Brain pericyte (primary cell): ENCODE measurements at places on chromosomes 16 and 17.

- DNase-seq, result no peak
Observed at GRCh38 chr16:58044266-58045019, 18.9 kb downstream of the MMP15 start.

GRCh38 chr17:46836500-46836899 lies 14.9 kb upstream of the WNT9B start:
- DNase-seq, result no peak

DNA sequence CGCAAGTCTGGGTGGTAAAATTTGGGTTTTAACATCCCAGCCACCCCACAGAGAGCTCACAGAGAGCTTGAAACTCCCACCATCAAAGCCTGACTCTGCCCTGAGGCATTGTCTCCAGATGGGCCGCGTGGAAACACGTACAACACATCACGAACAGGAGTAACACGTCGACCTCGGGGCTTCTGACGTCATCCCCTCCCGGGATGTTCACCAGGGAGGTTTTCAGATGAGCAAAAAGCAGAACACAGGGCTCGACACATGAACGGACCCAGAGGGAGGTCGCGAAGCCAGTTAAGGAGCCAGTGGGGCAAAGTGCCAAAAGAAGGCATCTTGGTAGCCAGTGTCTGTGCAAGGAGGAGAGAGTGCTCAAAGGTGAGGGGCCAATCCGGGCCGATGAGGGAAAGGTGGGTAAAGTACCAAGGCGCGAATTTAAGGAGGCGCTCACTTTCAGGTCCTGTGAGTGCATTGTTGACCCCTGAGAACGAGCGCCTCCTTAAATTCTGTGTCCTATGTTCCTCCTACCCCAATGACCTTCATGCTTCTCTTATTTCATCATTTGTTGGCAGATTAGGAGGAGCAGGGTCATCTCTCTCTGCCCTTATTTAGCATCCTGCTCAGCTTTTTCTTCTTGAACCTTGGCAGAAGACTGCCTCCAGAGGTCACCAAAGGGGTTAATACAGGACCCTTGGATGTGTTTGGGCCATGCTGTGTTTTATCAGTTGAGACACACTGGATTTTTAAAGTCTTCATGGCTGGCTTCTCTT lies 5.6 kb downstream of the RCVRN start:
- DNase-seq, result no peak

- DNase-seq, result peak; percentile 84
Observed at GRCh38 chr16:55470533-55471371, 8.2 kb upstream of the MMP2 start.

DNA sequence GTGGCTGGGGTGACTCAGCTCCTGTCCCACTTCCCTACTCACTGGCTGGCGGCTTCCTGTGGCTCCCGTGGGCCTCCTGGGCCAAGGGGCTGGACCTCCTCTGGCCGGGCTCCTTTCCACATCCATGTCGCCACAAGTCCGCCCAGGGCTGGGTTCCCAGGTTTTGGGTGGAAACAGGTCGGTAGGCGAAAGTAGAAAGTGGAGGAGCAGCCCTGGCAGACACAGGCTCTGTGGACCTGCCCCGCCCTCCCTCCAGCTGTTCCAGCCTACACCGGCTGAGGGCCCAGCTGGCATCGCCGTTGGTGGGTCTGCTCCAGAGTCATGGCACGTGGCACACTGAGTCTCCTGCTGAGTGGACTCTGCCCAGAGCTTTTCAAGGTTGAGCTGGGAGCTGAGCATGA lies 28.7 kb downstream of the GSE1 start:
- DNase-seq, result no peak

- no peak for DNase-seq
Observed at GRCh38 chr17:79750650-79751545, 20.2 kb downstream of the ENPP7 start.

DNA sequence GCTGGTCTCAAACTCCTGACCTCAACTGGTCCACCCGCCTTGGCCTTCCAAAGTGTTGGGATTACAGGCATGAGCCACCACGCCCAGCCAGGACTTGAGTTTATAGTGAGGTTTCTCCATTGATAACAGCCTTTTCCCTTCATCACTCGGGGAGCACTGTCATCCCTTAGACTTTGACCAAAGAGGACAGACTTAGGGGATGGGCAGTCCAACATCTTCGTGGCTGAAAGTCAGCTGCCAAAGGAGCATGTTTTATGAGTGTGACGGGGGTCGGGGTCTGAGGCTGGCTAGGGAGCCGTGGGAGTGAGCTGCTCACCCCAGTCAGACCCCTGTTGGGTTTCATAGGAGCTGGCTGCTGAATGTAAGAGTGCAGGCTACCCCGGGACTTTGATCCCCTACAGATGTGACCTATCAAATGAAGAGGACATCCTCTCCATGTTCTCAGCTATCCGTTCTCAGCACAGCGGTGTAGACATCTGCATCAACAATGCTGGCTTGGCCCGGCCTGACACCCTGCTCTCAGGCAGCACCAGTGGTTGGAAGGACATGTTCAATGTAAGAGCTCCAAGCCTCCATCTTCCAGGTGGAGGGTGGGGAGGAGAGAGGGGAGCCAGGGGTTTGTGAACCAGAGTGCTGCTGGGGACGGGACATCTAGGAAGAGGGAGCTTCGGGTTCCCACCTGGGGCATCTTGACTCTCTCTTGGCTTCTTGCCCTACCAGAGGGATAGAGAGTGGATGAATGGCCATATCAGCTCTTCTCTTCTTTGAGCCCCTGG lies 3.1 kb downstream of the DHRS11 start:
- no peak for DNase-seq

DNA sequence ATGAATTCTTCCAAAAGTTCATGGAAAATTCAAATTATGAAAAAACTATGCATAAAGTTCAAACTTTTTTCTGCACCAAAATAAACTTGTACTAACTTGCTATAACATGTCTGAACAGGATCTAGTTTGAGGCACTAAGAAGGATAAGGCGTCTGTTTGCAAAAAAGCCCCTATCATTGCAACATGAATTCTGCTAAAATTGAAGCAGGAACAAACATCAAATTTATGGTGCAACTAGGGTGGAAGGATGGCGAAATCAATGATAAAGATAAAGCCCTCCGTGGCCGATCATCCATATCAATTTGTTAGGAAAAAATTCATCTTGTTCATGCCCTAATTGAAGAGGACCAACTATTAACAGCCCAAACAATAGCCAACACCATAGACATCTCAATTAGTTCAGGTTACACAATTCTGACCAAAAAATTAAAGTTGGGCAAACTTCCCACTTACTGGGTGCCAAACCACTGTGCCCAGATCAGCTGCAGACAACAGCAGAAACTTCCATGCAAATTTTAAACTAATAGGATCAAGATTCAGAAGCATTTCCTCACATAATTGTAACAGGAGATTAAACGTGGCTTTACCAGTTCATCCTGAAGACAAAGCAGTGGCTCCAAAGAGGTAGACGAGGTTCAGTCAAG lies 12.9 kb downstream of the IL21R start:
- no peak for DNase-seq

DNA sequence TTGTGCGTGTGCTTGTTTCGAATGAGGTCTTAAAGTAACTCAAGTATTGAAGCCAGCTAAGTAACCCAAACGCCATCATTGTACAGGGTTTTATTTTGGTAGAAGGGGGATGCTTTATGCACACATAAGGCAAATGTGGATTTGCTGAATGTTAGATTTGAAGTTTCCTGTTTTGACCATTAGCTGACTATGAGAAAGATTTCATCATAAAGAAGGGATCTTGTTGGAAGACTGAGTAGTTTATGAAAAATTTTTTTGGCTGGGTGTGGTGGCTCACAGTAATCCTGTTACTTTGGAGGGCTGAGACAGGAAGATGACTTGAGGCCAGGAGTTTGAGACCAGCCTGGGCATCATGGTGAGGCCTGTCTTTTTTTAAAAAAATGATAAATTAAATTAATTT lies 10.0 kb upstream of the ZFP3 start:
- DNase-seq, result no peak

GRCh38 chr17:44197107-44197506 lies 2.6 kb downstream of the ATXN7L3 start:
- no peak for DNase-seq

DNA sequence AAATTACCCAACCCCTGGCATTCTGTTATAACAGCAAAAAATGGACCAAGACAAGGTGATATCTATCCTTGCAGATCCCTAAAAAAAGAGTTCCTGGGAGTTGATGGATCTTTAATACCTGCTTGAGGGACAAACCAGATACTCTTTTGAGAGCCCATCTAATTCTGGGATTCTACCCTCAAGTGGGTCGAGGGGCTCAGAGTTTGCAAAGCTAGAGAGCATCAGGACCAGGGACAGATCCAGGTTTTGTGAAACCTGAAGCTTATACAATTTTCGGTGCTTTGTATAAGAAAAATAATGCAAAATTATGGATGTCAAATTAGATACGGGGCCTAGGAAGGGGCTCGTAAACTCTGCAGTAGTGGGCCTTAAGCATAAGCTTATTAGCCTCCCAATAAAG lies 130.5 kb upstream of the CRHR1 start:
- DNase-seq, result no peak

DNA sequence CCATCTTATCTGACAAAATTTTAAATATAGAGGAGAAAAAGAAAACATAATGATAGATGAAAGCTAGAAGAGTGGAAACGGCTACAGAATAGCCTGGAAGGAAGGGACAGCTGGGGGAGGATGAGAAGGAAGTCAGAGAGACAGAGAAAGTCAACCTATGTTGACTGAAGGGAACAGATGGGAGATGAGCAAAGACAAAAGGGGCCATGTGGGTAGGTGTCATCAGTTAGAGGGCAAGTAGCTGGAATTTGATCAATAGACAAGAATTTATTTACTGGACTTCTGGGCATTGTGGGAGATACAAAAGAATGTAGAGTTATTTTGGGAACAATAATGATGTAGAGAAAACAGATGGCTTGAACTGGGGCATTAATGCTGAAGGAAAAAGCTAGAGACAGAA lies 194.4 kb downstream of the ANKFN1 start:
- DNase-seq, result no peak

- no peak for DNase-seq
Observed at GRCh38 chr17:79952265-79952877, 83.3 kb downstream of the TBC1D16 start.

DNA sequence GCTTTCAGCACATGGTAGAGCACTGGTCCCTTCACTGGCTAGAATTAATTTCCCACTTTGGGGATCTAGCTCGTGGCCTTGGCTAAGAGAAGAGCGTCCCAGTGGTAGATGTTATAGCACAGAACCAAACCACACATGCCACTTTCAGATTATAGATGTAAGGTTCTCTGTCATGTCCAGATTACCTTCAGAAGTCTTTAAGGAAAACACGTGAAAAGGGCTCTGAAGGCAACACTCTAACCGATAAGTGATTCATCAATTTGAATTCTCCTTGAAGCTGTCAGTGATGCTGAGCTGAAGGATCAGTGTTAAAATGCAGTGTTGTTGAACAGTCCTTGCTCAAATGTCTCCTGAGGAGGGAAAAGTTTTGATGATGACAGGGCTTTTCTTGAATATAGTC lies 43.5 kb upstream of the VPS4A start:
- DNase-seq, result no peak

- DNase-seq, result no peak
Observed at GRCh38 chr17:81537343-81537855, 9.2 kb downstream of the FSCN2 start.

DNA sequence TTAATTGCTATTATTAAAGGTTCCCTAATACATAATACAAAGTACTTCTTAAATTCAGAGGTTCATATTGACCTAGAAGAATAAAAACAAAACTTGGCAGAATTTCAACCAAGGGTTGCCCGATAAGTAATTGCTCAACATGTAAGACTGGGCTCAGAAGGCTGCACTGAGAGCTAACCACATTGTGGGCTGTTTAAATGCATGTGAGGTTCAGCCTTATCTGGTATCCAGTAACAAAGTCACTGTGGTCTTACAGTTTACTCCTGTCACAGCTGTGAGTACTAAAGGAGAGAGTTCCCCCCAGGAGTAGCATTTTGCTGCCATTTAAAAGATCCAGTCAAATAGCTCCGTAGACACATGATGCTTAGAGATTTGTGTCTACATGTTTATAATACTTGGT lies 1.6 kb upstream of the DHRS11 start:
- DNase-seq, result no peak

DNA sequence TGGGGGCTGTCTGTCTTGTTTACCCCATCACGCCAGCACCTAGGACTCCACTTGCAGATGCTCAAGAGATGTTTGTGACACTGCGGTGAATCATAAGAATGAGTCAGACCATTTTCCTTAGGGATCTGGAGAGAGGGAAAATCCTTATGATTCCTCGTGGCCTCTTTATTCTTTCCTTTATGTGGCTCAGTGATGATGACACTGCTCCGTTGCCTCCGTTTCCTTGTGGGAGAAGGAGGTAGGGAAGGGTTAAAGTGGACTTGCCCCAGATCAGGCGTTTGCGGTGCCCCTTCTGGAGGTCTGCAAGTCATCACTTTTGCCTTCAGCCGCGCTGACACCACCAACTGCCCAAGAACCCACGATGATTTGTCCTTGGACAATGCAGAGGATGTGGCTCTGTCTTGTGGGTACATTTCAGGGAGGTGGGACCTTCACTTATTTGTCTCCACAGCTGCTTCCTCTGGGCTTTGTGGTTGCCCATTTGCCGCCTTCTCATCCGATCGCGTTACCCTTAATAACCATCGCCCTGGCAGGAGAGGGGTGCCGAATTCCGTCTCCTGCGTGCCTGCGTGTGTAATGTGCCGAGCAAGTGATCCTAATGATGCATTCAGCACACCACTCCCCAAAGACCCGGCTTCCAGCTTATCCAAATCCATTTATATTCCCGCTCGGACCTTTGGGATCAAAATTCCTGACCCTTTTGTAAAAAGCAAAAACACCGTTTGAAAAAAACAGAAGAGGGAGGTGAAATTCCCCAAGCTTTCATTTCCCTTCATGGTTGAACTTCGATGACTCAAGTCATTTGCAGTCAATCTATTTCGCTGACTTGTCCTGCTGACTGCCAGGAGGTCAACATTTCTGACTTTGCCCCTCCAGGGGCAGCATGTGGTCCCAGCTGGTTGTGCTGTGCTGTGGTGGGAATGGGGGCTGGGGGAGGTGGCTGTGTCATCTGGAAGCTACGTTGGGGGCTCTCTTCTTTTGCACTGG lies 87.2 kb upstream of the IRX3 start:
- no peak for DNase-seq

- DNase-seq, result no peak
Observed at GRCh38 chr17:79545251-79546005, 65.4 kb downstream of the RBFOX3 start.

GRCh38 chr16:87235810-87236515 lies 81.2 kb downstream of the C16orf95 start:
- no peak for DNase-seq

GRCh38 chr16:54381601-54382313 lies 95.2 kb upstream of the IRX3 start:
- no peak for DNase-seq

DNA sequence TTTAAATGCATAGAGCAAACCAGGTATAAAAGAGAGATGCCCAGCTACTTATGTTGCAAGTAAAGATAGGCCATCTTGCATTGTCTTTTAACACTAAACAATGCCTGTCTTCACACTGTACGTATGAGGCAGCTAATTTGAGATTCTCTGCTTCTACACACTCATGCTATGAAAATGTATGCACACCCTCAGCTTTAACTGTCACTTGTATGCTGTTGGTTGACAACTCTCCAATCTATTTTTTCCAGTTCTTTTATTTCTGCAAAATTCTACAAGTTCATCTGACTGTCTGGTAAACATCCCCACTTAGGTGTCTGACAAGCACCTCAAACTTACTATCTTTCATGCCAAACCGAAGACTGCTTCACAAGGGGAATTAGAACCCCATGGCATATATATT lies 131.7 kb upstream of the SOX9 start:
- DNase-seq, result no peak
